WTC11 (cell line): ENCODE measurements at places on chromosomes 2 and 18. TPM values are rescaled to one million over a fixed set of nuclear protein-coding genes. Genes with fewer than 3 reads are reported as not detected.

Gene HSPE1
- total RNA-seq = 333 to 372 TPM (median 366 TPM) in 3 replicates

Gene MC2R
- not detected in 3 replicates for total RNA-seq

Gene GKN1
- total RNA-seq = not detected in 3 replicates

Gene SEMA4C
- 80.0 to 81.6 TPM (median 80.4 TPM) in 3 replicates for total RNA-seq

Gene CPSF3
- 83.7 to 88.4 TPM (median 84.2 TPM) in 3 replicates for total RNA-seq

Gene CRACDL
- total RNA-seq = 0.50 to 0.89 TPM (median 0.72 TPM) in 3 replicates

Gene CRYGC
- not detected in 3 replicates for total RNA-seq

Gene CHMP1B
- total RNA-seq = 34.1 to 37.2 TPM (median 35.5 TPM) in 3 replicates

Gene CREG2
- total RNA-seq = 1.1 to 1.7 TPM (median 1.6 TPM) in 3 replicates

Gene MARCO
- 0.11 to 0.39 TPM in 2 of 3 replicates, not detected in the other for total RNA-seq

Gene KIAA2012
- not detected in 3 replicates for total RNA-seq

Gene DSG1
- 0.07 to 0.09 TPM in 2 of 3 replicates, not detected in the other for total RNA-seq

Gene REEP1
- total RNA-seq = 0.53 to 1.9 TPM (median 0.89 TPM) in 3 replicates

Gene GDF7
- total RNA-seq = 0.18 to 0.55 TPM (median 0.23 TPM) in 3 replicates

DNA sequence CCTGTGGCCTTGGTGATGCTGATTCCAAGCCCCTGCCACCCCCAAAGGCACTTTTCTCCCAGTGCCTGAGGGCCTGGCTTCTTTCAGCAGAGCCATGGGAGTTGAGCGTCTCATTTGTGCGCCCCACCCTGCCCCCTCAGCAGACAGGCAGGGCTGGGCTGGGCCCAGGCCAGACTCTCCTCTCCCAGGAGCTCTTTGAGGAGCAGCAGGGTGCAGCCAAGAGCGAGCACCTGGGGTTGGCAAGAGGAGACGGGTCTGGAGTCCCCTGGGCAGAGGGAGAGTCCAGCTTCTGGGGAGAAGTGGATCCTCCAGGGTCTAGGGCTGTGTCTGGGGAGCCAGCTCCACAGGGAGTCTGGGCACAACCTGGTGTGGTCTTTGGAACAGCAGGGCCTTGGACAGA lies 21.2 kb downstream of the NPPC start:
- no peaks in the 10 kb centered on the region for H3K36me3 ChIP-seq
- no peak overlapping the region for H3K27ac ChIP-seq
- H3K27me3 ChIP-seq = no peaks in the 10 kb centered on the region
- H3K4me1 ChIP-seq = peaks cover 3% of the 10 kb centered on the region; the same call in 1 of the 2 replicates
- no peak for DNase-seq

- H3K36me3 ChIP-seq = 0 out of 2 replicates have a peak, but pooled peaks cover 1% of the 10 kb centered on the region
- peaks cover 8% of the 10 kb centered on the region for H3K4me1 ChIP-seq
- no peaks in the 10 kb centered on the region for H3K27me3 ChIP-seq
- no peak overlapping the region for H3K4me3 ChIP-seq
These were observed 32.5 kb downstream of the R3HDM1 start for GRCh38 chr2:135563793-135564192.

GRCh38 chr2:133504566-133505505 lies 63.4 kb downstream of the NCKAP5 start:
- no peak overlapping the region for H3K27ac ChIP-seq
- DNase-seq = no peak
- H3K36me3 ChIP-seq = no peaks in the 10 kb centered on the region
- no peaks in the 10 kb centered on the region for H3K4me1 ChIP-seq

- H3K4me3 ChIP-seq = no peak overlapping the region
- no peaks in the 10 kb centered on the region for H3K27me3 ChIP-seq
- H3K27ac ChIP-seq = no peak overlapping the region
These were observed 18.9 kb upstream of the MAL start for GRCh38 chr2:95006588-95006987.

- H3K4me1 ChIP-seq = no peaks in the 10 kb centered on the region
- no peaks in the 10 kb centered on the region for H3K27me3 ChIP-seq
- H3K27ac ChIP-seq = no peak overlapping the region
These were observed 8.8 kb downstream of the IAH1 start for GRCh38 chr2:9483107-9483506.

DNA sequence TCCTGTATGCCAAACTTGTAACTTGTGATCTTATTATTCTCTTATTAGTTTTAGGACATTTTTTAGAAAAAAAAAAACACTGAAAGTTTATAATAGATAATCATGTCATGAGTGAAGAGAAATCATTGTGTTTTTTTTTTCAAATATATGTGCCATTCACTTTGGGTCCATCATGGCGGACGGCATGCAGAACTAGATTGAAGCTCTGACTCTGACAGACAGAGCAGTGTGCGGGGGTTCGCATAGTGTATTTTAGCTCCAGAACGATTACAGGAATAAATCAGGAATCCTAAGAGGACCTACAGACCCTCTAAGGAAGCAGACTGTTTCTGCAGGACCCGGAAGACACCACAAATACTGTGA lies 484.4 kb upstream of the REG3G start:
- no peaks in the 10 kb centered on the region for H3K4me1 ChIP-seq
- no peak overlapping the region for H3K27ac ChIP-seq
- no peak for DNase-seq
- no peak overlapping the region for H3K4me3 ChIP-seq
- H3K36me3 ChIP-seq = peaks cover 9% of the 10 kb centered on the region

DNA sequence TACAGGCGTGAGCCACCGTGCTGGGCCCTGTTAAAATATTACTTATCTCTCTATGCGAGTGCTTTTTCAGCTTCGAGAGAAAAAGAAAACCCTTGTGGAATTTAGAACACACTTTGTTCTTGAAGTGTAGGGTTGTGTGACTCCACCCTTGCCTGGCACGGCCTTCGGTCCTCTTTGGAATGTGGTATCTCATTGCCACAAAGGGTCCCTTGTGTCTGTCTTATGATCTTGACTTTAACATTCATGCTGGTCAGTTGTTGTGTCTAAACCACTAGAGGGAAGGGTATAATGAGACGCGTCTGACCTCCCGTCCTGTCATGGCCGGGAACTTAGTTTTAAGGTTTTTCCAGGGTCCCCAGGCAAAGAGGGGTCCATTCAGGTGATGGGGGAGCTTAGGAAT lies 246.4 kb downstream of the VAPA start:
- no peaks in the 10 kb centered on the region for H3K27me3 ChIP-seq
- 0 out of 2 replicates have a peak, but pooled peaks cover 5% of the 10 kb centered on the region for H3K36me3 ChIP-seq
- DNase-seq = no peak
- H3K4me3 ChIP-seq = no peak overlapping the region
- no peak overlapping the region for H3K27ac ChIP-seq

DNA sequence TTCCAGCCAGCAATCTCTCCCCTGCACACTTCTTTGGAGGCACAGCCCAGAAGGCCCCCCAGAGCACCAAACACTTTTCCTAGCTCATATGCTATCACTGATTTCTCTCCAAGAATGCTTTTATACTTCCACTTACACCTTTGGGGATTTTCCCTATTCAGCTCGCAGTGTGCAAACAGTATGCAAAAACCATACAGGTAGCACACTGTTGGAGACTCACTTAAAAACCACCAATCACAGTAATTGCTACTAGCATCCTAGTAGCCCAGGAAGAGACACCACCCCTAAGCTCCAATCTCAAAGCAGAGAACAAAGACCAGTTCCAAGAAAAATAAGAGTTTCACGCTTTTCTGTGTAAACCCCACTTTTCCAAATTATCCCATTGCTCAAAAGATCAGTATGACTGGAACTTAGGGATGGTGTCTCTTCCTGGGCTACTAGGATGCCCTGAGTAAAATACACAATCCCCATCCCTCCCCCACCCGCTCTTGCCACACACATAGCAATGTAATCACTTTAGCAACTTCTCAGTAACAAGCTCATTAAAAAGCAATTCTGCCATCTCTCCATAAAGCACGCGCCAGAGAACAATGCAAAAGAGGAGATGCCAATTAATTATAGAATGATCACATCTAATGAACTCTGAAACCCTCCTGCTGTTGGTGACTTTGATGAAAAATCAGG lies 43.0 kb downstream of the KLF7 start:
- no peak overlapping the region for H3K4me3 ChIP-seq
- no peak for DNase-seq
- H3K4me1 ChIP-seq = peaks cover 42% of the 10 kb centered on the region
- peaks cover 19% of the 10 kb centered on the region for H3K36me3 ChIP-seq

- H3K36me3 ChIP-seq = peaks cover 66% of the 10 kb centered on the region
- no peak for DNase-seq
- H3K27me3 ChIP-seq = no peaks in the 10 kb centered on the region
These were observed 60.8 kb downstream of the CEP192 start for GRCh38 chr18:13051950-13052349.

DNA sequence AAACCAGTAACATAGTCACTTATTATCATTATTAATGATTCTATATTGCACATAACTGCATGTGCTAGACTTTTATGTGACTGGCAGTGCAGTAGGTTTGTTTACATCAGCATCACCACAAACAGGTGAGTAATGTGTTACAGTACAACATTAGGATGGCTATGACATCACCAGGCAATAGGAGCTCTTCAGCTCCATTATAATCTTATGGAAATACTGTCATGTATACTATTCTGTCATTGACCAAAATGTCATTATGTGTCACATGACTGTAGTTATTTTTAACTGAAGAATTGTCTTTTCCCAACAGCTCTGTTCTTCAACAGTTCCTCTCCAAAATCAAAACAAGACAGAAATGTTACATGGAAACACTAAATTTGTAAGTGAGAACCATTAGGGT lies 96.3 kb downstream of the C18orf54 start:
- H3K4me3 ChIP-seq = no peak overlapping the region
- no peaks in the 10 kb centered on the region for H3K4me1 ChIP-seq
- no peaks in the 10 kb centered on the region for H3K27me3 ChIP-seq
- H3K36me3 ChIP-seq = no peaks in the 10 kb centered on the region
- no peak overlapping the region for H3K27ac ChIP-seq

- no peak overlapping the region for H3K27ac ChIP-seq
- H3K27me3 ChIP-seq = no peaks in the 10 kb centered on the region
- H3K4me3 ChIP-seq = no peak overlapping the region
- peaks cover under 1% of the 10 kb centered on the region for H3K36me3 ChIP-seq
These were observed 336.4 kb upstream of the FSHR start for GRCh38 chr2:49490710-49491109.

DNA sequence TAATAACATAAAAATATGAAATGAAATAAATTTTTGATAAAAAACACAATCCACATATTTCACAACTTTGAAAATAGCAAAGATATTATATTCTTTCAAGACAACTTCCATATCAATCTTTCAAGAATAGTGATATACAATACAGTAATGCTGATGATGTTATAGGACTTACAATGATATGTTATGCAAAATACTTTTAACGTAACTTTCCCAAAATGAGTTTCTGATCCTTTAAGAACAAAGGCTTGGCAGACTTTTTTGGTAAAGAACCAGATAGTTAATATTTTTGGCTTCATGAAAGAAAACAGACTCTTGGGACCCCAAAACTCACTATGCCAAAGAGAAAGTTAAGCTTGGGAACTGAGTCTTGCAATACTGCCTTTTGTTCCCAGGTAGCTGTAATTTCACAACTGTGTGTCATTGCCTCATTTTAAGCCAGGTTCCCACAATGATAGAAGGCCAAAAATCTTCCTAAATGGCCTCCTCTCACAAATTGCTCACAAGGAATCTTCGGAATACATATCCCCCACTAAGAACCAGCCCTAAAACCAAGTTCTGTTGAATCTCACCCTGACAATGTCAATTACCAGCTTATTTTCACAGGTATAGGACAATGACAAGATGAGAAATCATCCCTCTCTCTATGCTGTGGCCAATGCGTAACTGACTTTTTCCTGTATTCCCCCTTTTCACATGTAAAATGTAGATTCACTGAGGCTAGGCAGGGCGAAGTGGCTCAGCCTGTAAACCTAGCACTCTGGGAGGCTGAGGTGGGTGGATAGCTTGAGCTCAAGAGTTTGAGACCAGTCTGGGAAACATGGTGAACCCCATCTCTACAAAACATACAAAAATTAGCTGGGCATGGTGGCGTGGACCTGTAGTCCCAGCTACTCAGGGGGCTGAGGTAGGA lies 54.8 kb upstream of the STRN start:
- H3K4me1 ChIP-seq = peaks cover 5% of the 10 kb centered on the region
- peaks cover 20% of the 10 kb centered on the region for H3K36me3 ChIP-seq
- H3K27ac ChIP-seq = peak overlapping the region; percentile 69
- DNase-seq = no peak
- no peak overlapping the region for H3K4me3 ChIP-seq

DNA sequence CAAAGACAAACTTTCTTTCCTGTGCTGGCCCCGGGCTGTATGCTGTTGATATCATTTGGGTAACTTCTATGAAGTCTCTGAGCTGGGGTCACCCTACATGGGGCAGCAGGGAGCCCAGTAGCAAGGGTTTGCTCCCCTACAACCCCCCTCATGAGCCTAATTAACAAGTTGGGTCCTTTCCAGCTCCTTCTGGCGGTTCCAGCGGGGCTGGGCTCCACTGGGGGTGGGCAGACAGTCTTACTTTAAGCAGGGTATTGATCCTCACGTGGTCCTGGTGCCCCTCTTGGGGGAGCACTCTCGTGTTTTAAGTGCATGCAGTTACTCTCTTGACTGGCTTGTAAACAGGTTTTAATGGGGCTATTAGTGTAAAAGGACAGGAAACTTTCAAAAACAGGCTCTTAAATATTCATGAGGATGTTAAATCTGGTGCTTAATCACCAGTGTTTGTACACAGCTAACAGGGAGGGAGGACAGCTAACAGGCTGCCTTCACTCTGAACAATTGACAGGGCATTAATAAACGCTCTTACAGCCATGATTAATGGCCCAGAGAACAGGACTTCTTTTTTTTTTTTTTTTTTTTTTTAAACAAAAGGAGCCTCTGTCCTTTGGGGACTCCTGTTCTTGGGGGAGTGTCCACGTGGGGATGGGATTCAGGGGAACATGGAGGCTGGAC lies 36.6 kb upstream of the SKOR2 start:
- no peak overlapping the region for H3K27ac ChIP-seq
- peaks cover 8% of the 10 kb centered on the region; the same call in 1 of the 2 replicates for H3K4me1 ChIP-seq
- H3K4me3 ChIP-seq = no peak overlapping the region
- no peak for DNase-seq
- H3K36me3 ChIP-seq = no peaks in the 10 kb centered on the region
